Putamen (tissue), 1 donor: ENCODE measurements at places on chromosomes 2 and 18.

- no peak for DNase-seq
These were observed 92.0 kb downstream of the LRP1B start for GRCh38 chr2:142038826-142039225.

DNA sequence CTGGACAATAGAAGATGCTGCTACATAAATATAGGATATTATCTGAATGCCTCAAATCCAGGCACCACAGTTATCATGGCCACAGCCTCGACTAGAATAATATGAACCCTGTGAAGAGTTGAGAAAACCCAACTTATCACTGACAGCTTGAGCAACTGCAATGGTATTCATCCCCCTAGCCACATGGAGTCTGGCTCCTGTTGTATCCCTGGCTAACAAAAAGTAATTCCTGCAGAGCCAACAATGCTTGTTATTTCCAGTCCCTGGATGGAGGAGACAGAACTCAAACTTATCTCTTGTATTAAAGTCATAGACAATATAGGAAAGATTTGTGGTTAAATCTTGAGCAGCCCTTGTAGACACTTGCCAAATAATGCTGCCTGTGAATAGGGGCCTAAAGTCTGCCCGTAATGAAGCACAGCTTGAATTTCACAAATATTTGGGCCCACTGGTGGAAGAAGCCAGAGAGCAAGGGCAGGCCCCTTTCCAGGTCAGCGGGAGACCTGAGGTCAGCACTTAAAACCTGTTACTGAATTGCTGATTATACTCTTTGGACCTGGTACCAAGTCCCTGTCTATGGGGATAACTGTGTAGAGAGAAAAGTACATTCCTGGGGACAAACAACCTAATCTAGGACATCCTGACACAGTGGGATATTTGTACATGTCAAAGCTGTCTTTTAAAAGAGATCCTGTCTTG, 28.4 kb upstream of the SUCLG1 start:
- no peak for DNase-seq

GRCh38 chr18:34942276-34942675, 98.9 kb upstream of the MAPRE2 start:
- peak; percentile 34 for DNase-seq

- DNase-seq, result no peak
These were observed 354.7 kb downstream of the PARD3B start for GRCh38 chr2:204899983-204900382.

GRCh38 chr2:159609811-159610549, 6.4 kb downstream of the BAZ2B start:
- no peak for DNase-seq

DNA sequence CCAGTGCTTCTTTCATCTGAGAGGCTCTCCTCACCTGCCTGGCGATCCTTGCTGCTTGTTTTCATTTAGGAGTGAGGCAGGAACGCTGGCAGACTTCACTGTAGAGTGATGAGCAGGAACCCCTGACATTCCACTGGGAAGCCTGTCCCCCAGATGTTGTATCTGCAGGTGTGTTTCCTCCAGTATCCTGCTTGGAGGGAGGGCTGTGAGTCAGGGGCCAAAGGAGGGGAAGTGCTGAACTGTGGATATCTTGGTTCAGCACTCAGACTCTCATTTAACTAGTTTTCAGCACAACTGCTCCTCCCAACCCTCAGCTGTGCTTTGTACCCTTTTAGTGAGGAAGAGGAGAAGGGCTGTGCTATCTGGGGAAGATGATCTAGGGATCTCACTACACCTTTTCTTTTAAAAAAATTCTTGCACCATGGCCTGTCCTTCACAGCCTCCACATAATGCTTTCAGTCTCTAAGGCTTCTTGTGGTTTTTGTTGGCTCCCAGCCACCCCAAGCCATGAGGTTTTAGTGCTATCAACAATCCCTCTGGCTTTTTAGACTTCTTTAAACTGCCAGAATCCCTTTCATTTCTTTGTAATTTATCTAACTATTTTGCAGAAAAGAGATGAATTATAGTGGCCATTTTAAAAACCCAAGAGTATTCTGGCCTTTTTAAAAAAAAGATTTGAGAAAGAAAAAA, 11.2 kb downstream of the ANKAR start:
- no peak for DNase-seq

DNA sequence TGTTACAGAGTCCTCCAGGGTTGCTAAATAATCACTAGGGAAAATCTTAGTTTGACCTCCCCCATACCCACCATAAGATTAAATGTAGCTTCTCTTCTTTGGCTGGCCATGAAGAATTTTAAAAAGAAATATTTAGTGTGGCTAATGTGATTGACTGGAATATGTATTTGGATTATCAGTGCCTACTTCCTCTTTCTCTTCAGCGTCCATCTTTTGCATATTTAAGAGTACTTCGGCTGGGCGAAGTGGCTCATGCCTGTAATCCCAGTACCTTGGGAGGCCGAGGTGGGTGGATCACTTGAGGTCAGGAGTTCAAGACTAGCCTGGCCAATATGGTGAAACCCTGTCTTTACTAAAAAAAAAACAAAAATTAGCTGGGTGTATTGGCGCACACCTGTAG, 28.8 kb downstream of the ADAM23 start:
- no peak for DNase-seq

DNA sequence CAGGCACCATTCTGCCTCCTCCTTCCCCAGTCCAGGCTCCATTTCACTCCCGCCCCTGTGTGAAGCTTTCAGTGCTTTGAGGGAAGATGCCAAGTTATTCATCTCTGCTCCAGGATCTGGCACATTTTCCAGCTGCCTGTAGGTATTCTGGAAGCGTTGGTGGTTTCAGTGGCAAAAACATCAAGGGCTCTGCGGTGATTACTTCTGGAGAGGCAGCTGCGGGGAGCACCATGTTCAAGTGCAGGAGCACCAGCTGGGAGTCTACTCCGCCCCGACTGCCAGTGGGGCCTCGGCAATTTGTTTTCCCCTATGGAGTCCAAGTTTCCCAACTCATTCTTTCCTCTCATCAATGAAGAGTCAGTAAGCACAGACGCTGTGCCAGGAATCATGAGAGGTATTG, 211.7 kb downstream of the CLIP4 start:
- no peak for DNase-seq

DNA sequence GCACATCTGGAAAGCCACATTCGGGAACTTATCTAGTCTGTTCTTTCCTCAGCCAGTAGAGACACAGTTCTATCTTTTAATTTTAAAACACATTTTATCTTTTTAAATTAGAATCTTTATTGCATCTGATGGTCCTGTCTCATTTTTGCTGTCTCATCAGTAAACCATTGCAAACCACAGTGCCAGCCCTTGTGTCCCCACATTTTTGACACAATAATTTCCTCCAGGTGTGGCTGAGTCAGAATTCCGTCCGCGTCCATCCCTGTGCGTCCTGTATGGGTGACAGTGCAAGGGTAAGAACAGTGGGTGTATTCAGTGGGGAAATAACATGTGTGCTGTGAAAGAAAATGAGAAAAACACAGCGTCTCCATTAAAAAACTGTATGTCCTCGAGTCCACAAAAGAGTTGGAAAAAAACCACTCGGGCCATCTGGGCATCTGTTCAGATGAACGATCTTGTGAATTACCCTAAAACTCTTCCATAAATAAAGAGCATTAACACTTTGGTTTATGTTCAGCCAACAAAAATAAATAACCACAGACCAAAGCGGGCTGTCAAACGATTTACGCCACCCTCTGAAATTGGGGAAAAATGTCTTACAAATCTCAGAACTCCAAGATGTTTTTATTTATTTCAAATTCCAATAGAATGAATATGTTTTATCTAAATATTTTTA, 137.3 kb downstream of the ZNF516 start:
- no peak for DNase-seq

GRCh38 chr2:154142480-154142879, 270.8 kb downstream of the GALNT13 start:
- DNase-seq, result no peak

GRCh38 chr2:160970052-160970965, 189.9 kb upstream of the TANK start:
- DNase-seq, result no peak

DNA sequence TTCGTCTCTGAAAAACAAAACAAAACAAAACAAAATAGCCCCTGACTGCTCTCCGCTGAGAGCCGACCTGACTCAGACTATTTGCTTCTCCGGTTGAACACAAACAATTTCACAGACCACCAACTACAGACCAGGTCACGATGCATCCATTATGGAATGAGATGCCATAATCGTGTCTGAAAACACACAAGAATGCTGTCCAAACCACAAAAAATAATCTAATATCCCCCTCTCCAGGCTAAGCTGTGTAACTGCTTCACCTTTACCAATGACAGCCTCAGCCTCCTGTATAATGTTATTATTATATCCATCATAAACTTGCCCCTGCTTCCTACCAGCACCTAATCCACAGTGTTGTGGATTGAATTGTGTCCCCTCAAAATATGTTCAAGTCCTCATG, 114.7 kb downstream of the DNAH6 start:
- DNase-seq, result peak; percentile 19

DNA sequence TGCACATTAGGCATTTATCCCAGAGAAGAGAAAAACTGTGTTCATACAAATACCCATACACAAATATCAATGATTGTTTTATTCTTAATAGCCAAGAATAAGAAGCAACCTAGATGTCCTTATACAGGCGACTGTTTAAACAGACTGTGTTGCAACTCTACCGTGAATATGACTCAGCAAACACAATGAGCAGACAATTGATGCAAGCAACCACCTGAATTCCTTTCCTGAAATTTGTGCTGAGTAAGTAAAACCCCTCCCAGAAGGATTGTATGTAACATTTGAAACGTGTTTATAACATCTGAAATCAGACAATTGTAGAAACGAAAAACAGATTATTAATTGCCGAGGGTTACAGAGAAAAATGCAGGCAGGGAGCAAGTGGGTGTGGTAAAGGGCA, 621.9 kb upstream of the SOX11 start:
- DNase-seq, result no peak

DNA sequence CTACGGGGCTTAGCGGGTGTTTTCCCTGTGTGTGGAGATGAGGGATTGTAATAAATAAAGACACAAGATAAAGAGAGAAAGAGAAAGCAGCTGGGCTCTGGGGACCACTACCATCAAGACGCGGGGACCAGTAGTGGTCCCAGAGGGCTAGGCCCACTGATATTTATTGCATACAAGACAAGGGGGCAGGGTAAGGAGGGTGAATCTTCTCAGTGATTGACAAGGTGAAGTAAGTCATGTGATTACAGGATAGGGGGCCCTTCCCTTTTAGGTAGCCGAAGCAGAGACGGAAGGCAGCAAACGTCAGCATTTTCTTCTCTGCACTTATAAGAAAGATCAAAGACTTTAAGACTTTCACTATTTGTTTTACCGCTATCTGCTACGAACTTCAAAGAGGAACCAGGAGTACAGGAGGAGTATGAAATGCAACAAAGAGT, 4.5 kb upstream of the GAL3ST2 start:
- DNase-seq, result no peak

GRCh38 chr18:37309861-37310260, 255.7 kb downstream of the CELF4 start:
- DNase-seq, result no peak

- DNase-seq, result no peak
These were observed 27.2 kb downstream of the UBXN4 start for GRCh38 chr2:135768863-135769262.

DNA sequence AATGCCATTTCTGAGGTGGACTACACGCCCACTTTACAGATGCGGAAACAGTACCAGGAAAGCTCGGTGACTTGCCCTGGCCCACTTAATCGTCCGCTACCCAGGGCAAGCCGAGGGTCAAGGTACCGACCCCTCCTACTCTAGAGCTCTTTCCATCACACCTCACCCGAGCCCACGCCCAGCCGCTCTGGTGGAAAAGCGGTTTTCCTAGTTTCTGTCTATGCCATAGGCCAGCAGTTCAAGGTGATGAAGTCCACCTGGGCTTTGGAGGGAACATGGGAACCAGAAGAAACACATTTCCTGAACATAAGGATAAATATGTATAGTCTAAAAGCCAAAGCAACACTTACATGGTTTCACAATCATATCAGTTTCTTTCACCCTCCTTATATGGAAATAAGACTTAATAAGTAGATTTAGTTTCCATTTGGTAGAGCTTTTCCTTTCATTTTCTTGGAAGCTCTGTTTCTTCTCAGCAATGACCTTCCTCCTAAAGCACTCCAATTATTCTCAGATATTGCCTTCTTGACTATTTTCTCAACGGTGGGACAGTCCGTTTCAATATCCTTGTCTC, 567 bp downstream of the VWA3B start:
- DNase-seq, result no peak

DNA sequence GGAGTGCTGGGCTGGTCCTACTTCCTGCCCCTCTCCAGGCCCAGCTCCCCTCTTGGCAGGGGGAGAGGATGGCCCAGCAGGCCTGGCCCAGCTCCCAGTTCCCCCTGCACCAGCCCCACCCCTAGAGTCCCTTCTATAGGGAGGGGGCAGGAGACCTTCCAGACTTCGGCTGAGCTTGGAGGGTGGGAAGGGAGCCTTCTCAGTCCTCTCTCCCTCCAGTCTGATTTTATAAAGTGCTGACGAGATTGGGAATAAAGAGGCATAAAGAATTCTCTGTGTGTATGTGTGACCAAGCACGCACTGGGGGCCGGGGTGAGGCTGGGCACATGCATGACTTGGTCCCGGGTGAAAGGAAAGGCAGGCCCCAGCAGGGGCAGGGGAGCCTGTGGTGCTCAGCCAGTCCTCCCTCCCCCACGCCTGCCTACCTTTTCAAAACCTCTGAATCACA, 5.1 kb downstream of the CHPF start:
- no peak for DNase-seq

DNA sequence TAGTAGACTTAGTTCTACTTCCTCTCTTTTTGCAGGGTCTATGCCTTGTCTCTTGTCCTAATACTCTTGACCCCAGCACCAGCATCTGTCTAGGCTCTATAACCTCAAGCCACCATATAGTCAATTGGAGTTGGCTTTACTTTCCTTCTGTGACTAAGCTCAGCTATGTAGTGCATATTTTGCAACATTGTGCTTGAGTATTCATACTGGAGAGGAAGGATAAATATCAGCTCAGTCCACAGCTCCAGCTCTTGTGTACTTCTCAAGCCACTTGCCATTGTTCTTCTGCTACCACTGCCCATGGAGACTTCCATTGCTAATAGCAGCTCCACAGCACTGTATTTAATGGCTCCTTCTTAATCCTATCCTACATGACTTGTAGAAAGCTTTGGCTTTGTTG, 35.5 kb upstream of the CD28 start:
- no peak for DNase-seq
